ENCODE measurements at places on chromosomes 1 and 21.

DNA sequence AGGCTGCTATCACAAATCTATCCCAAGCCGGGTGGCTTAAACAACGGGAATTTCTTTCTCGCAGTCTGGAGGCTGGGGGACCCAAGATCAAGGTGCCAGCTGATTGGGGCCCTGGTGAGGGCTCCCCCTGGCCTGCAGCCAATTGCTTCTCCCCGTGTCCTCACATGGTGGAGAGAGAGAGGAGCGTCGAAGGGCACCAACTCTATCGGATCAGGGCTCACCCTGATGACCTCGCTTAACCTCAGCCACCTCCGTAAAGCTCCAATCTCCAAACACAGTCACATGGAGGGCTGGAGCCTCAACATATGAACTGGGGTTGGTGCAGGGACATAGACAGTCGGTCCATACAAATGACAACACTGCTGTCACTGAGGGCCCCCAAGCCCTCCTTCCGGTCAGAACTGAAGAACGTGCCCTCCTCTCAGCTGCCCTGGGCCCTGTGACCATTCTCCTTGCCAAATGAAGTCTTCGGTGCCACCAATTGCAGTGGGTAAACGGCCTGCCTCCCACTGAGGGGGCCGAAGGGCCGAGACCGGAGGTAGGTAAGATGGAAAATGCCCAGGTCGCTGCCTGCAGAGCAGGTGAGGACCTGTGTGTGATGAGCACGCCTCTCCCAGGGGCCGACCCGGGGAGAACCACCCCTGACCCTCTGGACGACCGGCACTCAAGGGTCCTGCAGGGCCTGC lies 211.0 kb downstream of the TOMM20 start:
- DNase-seq = no peak

DNA sequence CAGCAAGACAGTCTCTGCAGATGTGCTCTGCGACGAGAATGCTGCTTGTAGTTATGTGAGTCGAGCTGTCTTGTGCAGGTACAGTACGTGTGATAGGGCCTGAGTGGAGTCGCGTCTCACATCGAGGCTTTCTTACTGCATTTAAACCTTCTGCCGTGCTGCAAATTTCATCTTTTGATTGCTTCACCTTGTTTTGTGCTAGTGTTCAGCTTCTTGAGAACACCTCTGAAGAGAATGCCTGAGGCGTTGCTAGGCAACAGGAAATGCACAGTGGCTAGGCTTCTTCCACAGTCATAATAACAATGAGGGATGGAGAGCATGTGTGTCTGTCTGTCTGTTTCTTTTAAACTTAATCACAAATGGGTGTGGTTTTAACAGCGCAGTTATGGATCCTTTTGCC lies 52.9 kb downstream of the MRPS6 start:
- peak; percentile 34 for DNase-seq

GRCh38 chr21:42672699-42673458 lies 19.5 kb downstream of the PDE9A start:
- DNase-seq = no peak

DNA sequence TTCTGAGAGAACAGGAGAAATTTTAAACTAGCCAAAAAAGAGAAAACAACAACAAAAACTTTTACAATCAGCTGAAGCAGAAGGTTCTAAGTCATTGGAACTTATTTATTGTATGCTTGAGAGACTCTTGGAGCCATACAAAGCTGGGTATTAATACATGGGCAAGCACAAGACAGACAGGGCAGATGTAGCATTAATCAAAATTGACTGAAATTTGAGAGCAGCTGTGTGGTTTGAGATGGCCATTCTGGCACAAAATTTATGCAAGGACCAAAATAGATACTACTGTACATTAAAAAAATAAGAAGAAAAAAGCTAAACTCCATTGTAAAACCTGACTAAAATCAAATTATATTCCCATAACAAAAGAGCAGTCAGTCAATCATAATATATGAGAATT lies 892.5 kb downstream of the PLA2G4A start:
- DNase-seq = no peak

GRCh38 chr1:16032388-16033102 lies 10.7 kb downstream of the CLCNKA start:
- DNase-seq = peak; percentile 41

GRCh38 chr1:71490432-71490831 lies 409.6 kb upstream of the ZRANB2 start:
- no peak for DNase-seq

GRCh38 chr1:241611063-241611462 lies 29.1 kb downstream of the CHML start:
- DNase-seq = peak; percentile 74

DNA sequence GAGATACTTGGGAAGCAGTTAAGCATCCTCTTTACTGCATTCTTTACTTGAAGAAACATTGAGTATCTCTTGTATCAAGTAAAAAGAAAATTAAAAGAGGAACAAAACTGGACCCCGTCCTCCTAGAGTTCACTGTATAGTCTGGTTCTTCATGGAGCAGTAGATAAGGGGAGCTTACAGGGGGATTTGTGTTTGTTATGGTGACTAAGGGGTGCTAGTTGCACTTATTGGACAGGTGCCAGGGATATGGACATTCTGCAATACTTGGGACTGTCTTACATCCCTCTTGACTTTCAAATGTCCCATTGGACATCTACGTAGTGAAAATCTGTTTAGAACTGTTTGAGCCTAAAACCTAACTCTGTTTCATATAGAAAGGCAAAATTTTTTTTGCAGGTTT lies 67.2 kb downstream of the ALG14 start:
- no peak for DNase-seq

DNA sequence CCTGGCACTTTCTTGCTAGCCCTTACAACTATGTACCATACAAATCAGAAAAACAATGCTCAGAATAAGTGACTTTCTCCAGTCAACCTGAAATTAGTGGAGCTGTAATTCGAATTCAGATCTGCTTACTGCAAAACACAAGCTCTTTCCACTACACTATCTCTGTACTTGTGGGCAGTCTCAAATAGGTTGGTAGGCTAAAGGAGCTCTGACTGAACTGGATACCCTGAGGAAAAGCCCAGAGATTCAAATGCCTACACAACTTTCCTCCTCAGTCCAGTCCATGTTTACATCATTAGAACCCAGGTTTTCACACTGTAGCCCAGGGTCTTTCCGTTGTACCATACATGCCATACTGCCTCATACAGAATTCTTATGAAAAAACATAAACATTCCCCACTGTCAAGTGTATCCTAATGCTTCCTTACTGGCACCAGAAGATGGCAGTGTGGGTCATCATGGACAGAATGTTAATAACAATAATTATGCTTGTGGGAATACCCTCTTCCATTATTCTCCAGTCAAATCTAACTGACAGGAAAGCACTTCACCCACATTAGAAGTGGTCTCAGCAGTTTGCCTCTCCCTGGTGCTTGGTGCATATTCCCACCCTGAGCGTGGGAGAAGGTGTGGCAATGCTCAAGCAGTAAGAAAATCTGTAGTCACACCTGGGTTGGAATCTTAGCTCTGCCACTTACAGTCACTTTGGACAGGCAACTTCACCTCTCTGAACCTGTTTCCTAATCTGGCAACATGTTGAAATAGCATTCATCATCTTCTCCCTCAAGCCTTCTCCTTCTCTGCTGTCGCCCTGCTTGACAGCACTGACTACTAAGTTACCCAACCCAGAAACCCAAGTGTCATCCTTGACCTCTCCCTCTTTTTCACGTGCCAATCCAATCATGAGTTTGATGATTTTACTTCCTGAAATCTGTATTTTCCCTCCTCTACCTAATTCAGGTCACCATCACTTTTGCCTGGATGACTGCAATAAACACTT lies 14.4 kb upstream of the ZFYVE9 start:
- peak; percentile 47 for DNase-seq

GRCh38 chr1:226637147-226637935 lies 88.8 kb downstream of the STUM start:
- no peak for DNase-seq

DNA sequence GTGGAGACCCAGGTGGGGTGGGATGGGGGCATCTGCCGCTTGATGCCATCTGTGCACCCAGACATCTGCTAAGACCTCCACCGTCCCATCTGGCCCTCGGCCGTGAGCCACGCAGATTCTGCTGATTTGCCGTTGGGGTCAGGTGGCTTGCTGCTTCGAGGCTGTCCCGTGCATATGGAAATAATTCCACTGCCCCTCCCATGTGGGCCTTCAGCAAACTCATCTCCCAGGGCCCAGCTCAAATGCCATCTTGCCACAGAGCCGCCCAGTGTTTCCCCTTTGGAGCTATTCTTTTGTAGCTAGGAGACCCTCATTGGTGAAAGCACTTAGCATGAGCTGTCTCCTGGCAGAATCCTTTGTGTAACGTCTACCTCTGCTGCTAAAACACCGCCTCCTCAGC lies 99.8 kb downstream of the KAZN start:
- DNase-seq = no peak

GRCh38 chr1:24002695-24003094 lies 22.6 kb upstream of the SRSF10 start:
- no peak for DNase-seq

GRCh38 chr1:145992958-145993617 lies 3.3 kb downstream of the TXNIP start:
- DNase-seq = no peak

- no peak for DNase-seq
These were observed 44.5 kb downstream of the RIPK4 start for GRCh38 chr21:41722052-41723018.

GRCh38 chr1:23984417-23985186 lies 4.5 kb upstream of the SRSF10 start:
- no peak for DNase-seq

DNA sequence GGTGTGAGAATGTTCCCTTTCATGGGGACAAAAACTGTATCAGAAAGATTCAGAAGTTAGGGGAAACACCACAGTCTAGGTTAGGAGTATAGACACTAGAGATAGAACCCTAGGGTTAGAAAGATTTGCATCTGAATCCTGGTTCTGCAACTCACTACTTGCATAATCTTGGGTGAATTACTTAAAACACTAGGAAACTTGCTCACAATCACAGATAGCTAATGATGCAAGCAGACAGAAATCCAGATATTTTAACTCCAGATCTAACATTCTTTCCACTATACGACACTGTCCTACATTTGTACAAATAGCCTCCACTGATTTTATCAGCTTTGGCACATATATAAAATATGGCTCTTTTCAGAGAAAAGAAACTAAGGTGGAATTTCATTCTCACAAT lies 30.8 kb upstream of the GLIS1 start:
- DNase-seq = no peak

GRCh38 chr21:34279883-34280282 lies 83.9 kb upstream of the KCNE2 start:
- no peak for DNase-seq

DNA sequence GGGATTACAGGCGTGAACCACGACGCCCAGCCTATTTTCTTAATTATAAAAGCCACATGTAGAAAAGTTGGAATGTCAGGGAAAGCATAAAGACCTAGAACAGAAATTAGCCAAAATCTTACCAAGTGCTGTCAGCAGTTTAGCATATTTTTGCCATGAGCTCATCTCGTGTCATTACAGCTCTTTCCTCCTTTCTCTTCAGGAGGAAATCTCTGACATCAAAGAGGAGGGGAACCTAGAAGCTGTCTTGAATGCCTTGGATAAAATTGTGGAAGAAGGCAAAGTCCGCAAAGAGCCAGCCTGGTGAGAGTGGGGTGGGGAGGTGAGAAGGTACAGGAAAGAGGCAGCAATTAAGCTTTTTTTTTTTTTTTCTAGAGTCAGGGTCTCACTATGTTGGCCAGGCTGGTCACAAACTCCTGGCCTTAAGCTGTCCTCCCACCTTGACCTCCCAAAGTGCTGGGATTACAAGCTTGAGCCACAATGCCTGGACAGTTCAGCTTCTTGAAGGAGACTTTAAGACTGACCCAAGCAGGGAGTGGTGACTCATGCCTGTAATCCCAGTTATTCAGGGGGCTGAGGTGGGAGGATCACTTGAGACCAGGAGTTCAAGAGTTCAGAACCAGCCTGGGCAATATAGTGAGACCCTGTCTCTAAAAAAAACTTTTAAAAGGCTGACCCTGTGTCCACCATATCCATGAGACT lies 8.4 kb upstream of the BGLAP start:
- no peak for DNase-seq

DNA sequence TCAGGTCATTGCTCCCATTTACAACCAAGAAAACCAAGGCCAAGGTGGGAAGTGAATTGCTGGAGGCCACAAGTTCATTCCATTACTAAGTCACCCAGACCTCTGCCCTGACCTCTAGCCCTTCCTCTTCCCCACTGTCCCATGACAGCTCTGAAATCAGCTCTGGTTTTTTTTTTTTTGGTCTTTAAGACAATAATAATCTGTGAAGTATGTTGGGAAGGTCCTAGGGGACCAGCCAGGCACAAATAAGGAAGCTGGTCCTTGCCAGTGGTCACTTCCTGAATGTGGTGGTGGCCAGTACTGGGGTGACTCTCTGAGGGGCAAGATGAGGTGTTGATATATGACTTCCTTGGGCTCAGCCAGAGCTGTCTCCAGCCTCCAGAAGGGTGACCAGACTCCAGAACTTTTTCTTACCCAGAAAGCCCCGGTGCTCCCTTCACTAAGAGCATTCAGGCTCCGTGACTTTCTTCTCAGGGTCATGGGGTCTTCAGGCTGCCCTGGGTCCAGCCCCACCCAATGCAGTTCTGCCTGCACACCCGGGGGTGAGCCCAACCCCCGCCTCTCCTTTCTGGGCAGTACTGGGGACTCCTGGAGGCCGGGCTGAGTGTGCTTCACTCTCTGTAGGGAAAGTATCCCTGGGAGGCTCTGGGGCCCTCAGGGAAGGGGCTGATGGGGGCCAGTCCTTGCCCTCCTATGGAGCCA lies 159.6 kb downstream of the PTPRU start:
- no peak for DNase-seq

DNA sequence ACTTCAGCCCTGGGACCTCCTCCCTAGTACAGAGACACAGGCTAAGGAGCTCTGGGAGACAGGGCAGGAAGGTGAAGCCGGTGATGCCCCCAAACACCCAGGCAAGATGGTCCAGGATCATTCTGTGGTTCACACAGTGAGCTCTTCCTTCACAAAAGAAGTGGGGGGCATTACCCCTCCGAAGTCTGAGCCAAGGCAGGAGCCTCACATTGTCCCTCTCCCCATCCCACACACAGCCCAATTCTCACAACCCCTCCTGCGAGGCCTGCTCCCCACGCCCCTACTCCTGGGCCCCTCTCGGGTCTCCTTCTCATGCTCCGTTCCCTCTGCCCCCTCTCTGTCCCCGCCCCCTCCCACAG lies 10.7 kb downstream of the MEF2D start:
- no peak for DNase-seq

- DNase-seq = no peak
These were observed 122.4 kb downstream of the SIPA1L2 start for GRCh38 chr1:232507571-232507970.

- DNase-seq = no peak
These were observed 59.8 kb upstream of the PLXNA2 start for GRCh38 chr1:208303743-208304712.

GRCh38 chr1:198530953-198531352 lies 9.5 kb downstream of the ATP6V1G3 start:
- no peak for DNase-seq

GRCh38 chr1:105368446-105368845 lies 1618.7 kb downstream of the AMY1C start:
- DNase-seq = no peak

All from CD4-positive, alpha-beta T cell treated with Interleukin-17A for 1 hour (primary cell).